ENCODE measurements at places on chromosomes 2 and 18.

DNA sequence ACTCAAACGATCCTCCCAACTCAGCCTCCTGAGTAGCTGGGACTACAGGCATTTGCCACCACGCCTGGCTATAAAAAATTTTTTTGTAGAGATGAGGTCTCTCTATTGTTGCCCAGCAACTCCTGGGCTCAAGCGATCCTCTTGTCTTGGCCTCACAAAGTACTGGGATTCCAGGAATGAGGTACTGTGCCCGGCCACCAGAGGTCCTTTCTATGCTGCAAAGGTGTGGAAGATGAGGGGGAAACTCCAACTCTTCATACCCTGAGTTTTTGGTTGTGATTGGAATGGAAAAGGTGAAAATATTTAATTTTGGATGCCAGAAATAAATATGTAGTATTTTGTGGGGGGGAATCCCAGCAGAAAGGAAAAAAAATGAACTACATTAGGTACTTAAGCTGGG, 36.0 kb downstream of the MRPL33 start:
- DNase-seq, result peak; percentile 29

- no peak for DNase-seq
These were observed 150.9 kb downstream of the ACTR3 start for GRCh38 chr2:114040826-114041225.

GRCh38 chr2:44392338-44392943, 30.7 kb downstream of the CAMKMT start:
- DNase-seq, result peak; percentile 58

GRCh38 chr2:76008001-76008702, 297.4 kb upstream of the GCFC2 start:
- no peak for DNase-seq

DNA sequence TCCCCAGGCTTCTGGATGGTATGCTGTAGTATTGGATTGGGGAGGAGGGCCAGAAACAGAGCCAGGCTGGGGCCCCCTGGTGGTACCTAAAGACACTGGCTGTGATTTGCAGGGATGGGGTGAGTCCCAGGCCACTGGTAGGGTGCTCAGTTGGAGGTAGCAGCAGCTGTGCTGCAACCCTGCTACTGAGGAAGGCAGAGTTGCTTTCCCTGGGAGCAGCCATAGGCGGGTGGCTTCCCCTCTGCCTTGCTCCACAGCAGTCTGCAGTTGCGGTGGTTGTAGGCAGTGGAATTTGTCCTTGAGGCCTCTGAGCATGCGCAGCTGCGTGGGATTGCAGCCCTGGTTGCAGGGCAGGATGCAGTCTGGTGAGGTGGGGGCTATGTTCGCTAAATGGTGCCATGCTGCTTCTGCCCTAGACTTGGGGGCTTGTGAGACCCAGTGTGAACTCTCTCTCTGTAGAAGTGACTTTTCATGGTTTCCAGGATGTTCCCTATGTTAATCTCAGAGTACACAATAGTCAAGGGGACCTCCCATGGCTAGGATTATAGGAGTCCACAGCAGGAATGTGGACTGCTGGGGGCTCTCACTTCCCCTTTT, 443.5 kb downstream of the XIRP2 start:
- no peak for DNase-seq

DNA sequence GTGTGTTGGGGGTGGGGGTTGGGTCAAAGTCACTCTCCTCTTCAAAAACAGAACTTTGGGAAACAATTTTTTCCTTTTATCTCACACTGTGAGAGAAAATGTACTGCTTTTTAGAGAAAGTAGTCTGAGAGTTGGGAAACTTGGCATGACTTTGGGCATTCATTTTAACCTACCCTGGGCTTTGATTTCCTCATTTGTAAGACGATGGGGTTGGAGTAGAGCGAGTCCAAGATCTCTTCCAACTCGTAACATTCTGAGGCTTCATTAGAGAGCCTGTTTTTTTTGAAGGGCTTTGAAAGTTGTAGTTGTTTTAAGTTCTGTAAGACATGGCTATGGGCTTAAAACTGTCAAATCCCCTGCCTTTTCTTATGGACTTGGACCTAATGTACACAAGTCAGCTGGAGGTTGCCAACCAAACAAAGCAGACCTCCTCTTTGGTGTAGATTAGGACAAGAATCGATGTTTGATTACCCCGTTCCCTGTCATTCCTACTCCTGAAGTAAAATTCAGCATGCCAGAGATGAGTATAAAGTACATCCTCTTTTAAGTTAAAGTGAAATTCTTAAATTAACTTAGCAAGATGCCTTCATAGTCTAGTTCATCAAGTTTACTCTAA, 8.4 kb downstream of the PHLPP1 start:
- DNase-seq, result no peak

- no peak for DNase-seq
These were observed 9.7 kb downstream of the PMAIP1 start for GRCh38 chr18:59909289-59910036.

DNA sequence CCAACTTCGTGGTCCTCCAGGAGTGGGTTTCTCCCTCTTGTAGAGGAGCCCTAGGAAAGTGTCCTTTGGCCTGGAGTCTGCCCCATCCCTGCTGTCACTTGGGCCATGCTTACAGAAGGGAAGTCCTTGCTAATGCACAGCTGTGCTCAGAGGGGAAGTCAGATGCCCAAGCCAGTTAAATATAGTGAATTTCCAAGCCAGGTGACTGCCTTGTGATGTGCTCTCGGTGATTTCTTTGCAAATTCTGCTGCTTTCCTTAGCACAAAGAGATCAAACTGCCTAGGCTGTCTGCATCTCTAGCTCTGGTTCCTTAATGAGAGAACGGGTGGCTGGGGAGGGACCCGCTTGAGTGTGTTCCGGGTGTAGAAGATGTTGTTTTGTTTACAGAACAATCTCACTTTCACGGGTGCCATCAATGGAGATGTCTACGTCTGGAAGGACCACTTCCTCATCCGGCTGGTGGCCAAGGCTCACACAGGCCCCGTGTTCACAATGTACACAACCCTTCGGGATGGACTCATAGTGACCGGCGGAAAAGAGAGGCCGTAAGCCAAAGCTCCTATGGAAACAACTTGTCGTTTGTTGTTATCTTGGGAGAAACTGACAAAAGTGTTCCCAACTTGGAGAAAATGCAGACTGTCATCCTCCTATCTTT, 91.4 kb downstream of the RTN4 start:
- DNase-seq, result no peak

DNA sequence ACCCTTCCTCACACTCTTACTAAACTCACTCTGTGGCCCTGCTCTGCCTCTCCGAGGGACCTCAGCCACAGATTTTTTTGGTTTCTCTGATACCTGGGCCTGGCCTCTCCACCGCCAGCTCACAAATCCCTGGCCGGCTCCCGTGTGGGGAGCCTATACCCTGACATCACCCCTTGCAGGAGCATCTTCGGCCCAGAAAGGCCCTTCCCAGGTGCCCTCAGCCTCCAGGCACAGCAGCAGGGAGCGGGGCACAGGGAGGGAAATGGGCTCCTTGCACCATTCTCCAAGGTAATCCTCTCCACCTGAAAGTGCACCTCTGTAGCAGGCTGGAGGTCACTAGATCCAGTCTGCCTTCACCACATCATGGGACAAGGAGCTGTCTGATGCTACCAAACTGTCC, 43.2 kb downstream of the CRACDL start:
- peak; percentile 3 for DNase-seq

GRCh38 chr2:132671151-132671835, 1.3 kb upstream of the LYPD1 start:
- DNase-seq, result no peak

DNA sequence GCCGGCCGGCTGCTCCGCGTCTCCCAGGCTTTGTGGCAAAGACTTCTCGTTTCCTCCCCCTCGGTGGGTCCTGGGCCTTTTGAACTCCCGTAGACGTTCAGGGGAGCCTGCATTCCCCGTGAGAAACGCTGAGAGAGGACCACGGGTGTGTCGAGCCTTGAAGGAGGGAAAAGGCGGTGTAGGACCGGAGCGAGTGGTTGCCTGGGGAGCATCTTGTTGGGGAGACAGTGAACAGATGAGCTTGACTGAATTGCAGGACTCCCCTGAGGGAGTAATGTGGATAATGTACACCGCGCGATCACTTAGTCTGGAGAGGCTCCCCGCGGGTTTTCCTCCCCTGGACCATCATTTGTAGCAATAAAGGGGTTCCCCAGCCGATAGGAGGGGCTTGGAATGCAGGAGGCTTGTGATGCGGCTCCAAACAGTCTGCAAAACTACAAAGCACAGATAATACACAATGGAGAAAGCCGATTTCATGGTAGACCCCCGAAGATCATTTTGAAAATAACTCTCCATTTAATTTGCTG, 769 bp downstream of the ALMS1 start:
- no peak for DNase-seq

GRCh38 chr2:69305712-69306392, 81.2 kb downstream of the GFPT1 start:
- DNase-seq, result no peak

DNA sequence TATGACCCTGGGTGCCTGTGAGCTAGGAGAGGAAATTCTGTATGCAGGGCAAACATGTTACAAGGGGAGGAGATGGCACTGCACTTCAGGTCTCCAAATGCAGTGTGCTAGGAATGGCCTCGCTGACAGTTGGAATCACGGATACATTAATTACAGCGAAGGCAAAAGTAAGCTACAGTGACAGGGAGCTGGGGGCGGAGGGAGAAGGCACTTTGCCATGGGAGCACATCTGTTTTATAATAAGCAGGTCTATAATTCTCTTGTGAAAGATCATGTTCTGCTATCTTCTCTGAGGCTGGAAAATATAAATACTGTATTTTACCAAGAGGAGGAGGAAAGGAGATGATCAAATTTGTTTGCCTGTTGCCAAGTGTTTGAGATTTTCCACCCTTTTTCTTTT, 56.3 kb upstream of the FZD5 start:
- DNase-seq, result no peak

DNA sequence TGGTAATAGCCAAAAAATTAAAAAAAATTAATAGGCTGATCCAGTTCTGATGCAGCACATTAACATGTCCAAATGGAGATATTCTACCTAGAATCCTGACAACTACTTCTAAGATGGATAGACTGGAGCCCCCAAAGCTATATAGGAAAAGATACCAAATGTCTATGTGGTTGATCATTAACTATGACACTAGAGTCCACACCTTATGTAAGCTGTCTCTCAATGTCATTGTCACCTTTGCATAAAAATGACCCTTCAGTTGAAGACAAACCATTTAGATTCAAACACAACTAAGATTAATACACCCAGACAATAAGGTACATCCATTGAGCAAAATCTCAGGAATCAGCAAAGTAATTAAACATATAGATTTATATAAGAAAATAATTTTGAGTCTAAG, 14.6 kb downstream of the ZNF396 start:
- no peak for DNase-seq

All from activated T-cell treated with anti-CD3 and anti-CD28 coated beads, Interleukin-2, amount 50 U/mL, for 48 hours (primary cell).